ENCODE measurements at places on chromosomes 1 and 21. TPM values are rescaled to one million over a fixed set of nuclear protein-coding genes. Genes with fewer than 3 reads are reported as not detected.
A peak's percentile ranks its signal among the peaks of the same experiment; 100 is the strongest.

RNU1-3 gene
- total RNA-seq, result not detected

RGL1 gene
- 3.4 TPM for total RNA-seq

DNA sequence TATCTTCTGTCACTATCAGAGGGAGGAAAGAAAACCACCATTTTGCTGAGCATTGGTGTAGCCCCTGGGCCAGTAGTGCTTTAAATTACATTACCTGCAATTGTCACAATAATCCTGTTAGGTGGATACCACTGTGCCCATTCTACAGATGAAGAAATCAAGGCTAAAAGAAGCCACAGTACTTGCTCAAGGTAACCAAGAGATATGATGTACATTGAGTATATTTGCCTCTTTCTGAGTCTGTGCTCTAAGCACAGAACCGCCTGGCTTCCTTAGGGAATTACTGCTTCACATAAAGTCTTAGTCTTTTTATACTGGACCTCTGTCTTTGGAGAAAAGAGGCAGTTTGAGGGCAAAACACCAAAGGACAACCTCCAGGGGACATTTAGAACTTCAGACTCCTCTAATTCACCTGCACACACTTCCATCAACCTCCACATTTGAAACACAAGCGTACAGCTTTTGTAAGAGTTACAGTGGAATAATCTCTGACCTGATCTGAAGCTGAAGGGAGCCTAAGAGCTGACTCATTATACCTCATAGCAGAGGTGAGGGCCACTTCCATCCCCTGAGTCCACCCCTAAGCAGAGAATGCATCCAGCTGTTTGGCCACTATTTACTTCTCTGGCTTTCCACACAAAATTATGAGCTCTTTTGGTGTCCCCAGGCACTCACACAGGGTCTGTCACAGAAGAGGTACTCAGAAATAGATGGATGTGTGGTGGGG, 61.8 kb downstream of the PLPP3 start:
- no peak for DNase-seq

GRCh38 chr1:9152535-9152934, 23.6 kb upstream of the GPR157 start:
- no peak for DNase-seq

ECM1 gene
- 44.5 TPM for total RNA-seq

DNA sequence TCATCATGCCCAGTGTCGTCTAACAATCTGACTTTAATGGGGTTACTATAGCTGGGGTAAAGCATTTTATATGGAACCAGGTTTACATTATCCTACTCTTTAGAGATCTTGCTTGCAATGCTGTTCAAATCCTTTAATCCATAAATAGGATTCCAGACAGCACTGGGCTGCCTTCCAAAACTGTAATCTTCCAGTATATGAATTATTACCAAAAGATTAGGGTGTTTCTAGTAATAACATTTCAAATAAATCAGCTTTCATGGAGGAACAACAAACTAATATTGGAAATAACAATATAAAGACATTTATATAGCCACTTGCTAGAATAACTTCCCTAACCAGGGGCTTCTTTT, 88.6 kb upstream of the PLXNA2 start:
- DNase-seq, result no peak

GRCh38 chr1:32872192-32872460, 1.4 kb upstream of the FNDC5 start:
- DNase-seq, result peak; percentile 9

DNA sequence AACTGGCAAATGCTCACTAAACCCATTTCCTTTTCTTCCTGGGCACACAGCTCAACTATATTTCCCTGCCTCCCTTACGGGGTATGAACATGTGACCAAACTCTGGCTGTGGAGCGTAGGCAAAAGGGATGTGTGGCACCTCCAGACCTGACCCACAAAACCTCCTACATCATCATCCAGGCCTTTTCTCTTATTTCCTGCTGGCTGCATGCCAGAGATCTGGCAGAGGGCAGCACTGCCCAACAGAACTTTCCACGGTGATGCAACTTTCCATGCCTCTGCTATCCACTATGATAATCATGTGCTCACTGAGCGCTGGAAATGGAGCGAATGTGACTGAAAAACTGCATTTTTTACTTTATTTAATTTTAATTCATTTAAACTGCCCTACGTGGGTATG, 99.6 kb upstream of the CACNA1E start:
- no peak for DNase-seq

C4BPA gene
- total RNA-seq, result not detected

ARHGEF19 gene
- total RNA-seq, result 4.7 TPM

GRCh38 chr1:222224636-222225315, 323.1 kb downstream of the HHIPL2 start:
- DNase-seq, result no peak

DNA sequence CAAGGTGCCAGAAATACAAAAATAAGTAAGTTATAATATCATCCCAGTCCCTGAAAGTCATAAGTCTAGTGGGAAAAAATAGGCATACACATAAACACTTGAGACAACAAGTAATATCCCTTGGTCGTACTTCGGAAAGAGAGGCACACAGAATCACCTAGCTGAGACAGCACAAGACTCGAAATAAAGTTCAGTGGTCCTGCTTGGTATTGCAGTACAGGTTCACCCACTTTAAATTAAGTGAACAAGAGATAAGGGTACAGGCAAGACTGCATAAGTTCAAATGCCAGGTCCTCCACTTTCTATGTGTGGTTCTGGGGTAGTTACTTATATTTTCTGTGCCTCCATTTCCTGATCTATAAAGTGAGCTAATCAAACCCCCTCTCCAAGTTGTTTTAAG, 47.6 kb downstream of the SEC16B start:
- DNase-seq, result no peak

DNA sequence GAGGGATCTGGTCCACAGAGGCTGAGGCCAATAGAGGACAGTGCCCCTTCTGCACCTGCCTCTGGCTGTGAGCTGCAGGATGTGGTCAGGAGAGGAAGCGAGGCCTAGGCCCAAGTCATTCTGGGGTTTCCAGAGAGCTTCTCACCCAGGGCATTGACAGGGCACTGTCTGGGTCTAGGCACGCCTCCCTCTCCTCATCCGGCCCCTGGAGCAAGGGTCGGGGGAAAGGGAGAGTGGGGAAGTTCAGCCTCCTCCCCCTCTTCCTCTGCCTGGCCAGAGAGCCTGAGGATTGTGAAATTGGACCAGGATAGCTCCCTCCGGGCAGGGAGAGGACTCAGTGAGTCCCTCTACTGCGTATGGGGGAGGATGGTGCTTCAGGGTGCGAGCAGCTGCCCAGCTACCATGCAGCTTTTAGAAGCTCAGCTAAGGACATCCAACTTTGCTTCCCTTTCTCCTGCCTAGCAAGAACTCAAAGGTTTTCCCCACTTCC, 6.3 kb upstream of the INAVA start:
- DNase-seq, result no peak

GRCh38 chr1:20355828-20356735, 65.4 kb downstream of the VWA5B1 start:
- no peak for DNase-seq

SPATA1 gene
- not detected for total RNA-seq

GRCh38 chr1:180186831-180187230, 32.2 kb downstream of the QSOX1 start:
- DNase-seq, result no peak

CCDC181 gene
- not detected for total RNA-seq

DNA sequence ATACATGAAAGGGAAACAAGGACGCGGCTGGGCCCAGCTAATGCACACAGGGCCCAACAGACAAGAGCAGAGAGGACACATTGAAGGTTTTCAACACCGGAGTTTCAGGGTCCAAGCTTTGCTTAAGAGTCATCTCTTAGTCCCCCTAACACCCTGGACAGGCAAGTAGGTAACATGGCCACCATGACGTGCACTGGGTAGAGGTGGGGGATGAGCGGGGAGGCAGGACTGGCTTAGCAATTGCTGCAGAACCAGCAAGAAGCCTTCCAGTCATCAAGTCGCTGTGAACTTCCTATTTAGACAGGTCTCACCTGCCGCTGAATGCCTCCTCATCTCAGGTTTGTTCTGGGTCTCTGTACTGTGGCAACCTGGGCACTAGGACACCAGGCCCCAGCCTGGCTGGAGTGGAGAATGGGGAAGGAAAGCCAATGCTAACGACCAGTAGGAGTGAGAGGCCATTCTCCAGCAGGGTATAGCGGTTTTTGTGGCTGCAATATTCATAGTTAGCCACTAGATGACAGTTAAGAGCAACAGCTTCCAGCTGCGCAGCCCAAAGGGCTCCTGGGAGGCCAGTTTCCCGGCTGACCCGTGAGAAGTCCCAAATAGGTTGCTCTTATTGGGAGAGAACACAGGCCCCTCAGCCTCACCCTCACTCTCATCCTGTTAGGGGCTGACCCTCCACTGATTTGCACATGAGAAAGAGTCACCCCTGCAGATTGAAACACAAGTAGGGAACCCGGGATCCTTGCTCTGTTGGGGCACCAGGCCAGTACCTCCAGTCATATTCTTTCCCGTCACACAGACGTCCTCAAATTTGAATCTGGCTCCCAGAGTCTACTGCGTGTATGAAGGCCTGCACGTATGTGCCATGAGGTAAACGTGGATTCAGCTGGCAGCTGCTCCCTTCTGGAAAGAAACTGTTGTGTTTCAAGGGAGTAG, 6.0 kb upstream of the PIGC start:
- peak; percentile 27 for DNase-seq

SH3BP5L gene
- total RNA-seq, result 23.1 TPM

- DNase-seq, result no peak
Measured at GRCh38 chr1:66300972-66301451, 232.9 kb upstream of the SGIP1 start.

- peak; percentile 61 for DNase-seq
Measured at GRCh38 chr1:10796029-10796944, at the start of gene CASZ1. TSS of gene CASZ1 (minus strand) at chr1:10796646. CDS start at chr1:10693889, 102,757 bp downstream.

GRCh38 chr1:209349363-209350308, 233.9 kb upstream of the CAMK1G start:
- DNase-seq, result no peak

GRCh38 chr1:116259663-116260062, 113.4 kb upstream of the ATP1A1 start:
- no peak for DNase-seq

GRCh38 chr1:172398970-172399755, 21.3 kb upstream of the C1orf105 start:
- DNase-seq, result peak; percentile 72

FCRL4 gene
- total RNA-seq, result not detected

IFNLR1 gene
- 0.62 TPM for total RNA-seq

- peak; percentile 13 for DNase-seq
Measured at GRCh38 chr1:213931836-213932235, 55.9 kb upstream of the PROX1 start.

- no peak for DNase-seq
Measured at GRCh38 chr1:77281491-77282186, at the start of gene AK5. TSS of gene AK5 (plus strand) at chr1:77282019. CDS start at chr1:77282314, 295 bp downstream.

- no peak for DNase-seq
Measured at GRCh38 chr1:229199261-229200243, 71.4 kb upstream of the RAB4A start.

PRAMEF26 gene
- total RNA-seq, result not detected

GRCh38 chr21:16792101-16792500, 720.7 kb upstream of the CXADR start:
- no peak for DNase-seq

DNA sequence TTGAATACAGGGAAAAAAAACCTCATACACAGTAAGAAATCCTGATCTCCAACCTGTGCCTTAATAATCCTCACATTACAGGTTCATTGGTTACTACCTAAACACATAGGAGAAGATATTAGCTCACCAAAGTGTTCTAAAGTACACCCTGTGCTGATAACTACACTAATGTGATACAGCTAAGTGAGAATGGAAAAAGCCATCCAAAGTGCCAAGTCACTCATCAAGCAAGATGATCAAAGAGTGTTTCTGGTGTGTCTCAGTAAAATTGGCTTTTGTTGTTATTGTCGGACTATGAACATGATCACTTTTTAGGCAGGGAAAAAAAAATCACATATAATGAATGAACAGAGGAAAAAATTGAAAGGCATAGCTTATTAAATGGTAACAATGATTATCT, 31.4 kb downstream of the EPS15 start:
- no peak for DNase-seq

GRCh38 chr1:218366322-218367052, 21.4 kb downstream of the TGFB2 start:
- DNase-seq, result no peak

SH3BGR gene
- 2.2 TPM for total RNA-seq

DNA sequence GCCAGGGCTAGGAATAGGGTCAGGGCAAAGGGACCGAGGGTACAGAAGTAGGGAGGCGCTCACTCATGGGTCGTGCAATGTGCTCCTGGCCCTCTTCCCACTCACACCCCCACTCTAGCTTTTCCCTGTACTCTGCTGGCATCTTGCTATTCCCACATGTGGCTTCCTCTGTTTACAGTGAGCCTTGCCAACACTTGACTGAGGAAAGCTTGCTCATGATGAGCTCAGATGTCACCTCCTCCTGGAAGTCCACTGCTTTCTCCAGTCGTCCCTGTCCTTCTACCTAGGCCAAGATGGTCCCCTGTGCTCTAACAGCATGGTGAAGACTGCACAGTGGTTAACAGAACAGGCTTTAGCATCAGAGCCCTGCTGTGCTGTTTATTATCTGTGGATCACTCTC, 8.0 kb upstream of the RIMS3 start:
- no peak for DNase-seq

- no peak for DNase-seq
Measured at GRCh38 chr1:182620924-182621585, 16.9 kb upstream of the RGS16 start.

FAM177B gene
- total RNA-seq, result not detected

LCE3D gene
- total RNA-seq, result not detected

DNA sequence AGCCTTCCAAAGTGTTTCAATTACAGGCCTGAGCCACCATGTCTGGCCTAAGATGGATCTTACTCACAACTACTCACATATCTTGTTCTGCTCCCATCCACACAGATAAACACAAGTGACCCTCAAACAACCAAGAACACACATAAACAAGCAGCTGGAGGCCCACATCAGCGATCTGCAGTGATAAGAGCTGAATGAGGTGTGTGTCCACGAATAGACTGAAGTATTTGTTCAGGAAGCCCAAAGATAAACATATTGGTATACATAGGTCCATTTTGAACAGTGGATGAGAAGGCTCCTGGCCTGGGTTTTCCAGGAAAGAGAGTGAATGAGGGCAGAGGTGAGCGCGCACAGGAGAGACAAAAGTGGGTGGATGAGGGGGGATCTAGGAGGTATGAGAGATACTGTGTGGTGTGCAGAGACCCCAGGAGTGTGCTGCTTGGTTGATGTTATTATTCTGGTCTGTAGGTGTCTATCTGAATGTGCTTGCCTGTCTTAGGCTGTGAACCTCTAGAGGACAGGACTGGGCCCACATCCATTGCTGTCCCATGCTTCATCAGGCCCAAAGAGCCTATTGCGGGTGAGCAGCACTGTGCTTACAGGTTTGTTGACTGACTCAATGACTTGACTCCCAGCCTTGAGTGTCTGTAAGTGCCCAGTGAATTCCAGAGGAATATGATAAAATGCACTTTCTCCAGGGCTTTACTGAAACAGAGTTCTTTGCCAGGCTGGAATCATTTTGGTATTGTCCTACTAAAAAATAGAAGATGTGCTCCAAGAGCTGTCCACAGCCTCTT, 79.9 kb upstream of the ATP1A1 start:
- no peak for DNase-seq
